ENCODE measurements at places on chromosomes 3 and 15.
A peak's percentile ranks its signal among the peaks of the same experiment; 100 is the strongest.

DNA sequence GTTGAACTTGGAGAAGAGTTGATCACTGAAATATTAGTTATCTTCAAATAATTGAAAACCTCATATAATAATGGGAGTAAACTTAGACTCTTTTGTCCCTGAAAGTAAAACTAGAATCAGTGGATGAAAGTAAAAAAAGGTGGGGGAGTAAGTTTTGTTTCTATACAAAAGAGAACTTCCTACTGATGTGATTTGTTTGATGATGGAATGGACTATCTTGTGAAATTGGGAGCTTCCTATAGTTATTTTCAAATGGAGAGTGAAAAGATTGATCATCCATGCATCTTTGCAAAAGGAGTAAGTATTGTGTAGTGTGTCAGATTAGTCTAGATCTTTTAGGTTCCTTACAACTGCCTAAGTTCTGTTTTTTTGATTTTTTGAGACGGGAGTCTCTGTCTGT is 28.4 kb downstream of the SPRED1 start:
- DNase-seq = no peak

GRCh38 chr3:53613125-53613524 is 118.7 kb downstream of the CACNA1D start:
- no peak for DNase-seq

DNA sequence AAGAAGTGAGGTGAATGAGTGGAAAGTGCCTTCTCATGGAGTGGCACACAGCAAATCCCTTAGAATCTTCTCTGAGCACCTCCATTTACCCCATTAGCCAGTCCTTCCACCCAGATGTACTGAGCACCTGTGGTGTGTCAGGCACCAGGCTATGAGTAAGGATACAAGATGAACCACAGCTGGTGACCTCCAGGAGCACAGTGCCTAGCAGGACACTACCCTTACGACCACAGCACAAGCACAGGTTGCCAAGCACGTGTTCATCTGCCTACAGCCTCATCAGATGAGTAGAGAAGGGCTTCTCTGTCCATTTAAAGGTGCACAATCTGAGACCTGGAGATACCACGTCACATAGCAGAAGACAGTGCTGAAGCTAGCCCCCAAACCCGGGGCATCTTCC is 6.2 kb downstream of the MYLK start:
- DNase-seq = no peak

- DNase-seq = no peak
Observed at GRCh38 chr3:23320586-23321570, 117.8 kb downstream of the UBE2E2 start.

DNA sequence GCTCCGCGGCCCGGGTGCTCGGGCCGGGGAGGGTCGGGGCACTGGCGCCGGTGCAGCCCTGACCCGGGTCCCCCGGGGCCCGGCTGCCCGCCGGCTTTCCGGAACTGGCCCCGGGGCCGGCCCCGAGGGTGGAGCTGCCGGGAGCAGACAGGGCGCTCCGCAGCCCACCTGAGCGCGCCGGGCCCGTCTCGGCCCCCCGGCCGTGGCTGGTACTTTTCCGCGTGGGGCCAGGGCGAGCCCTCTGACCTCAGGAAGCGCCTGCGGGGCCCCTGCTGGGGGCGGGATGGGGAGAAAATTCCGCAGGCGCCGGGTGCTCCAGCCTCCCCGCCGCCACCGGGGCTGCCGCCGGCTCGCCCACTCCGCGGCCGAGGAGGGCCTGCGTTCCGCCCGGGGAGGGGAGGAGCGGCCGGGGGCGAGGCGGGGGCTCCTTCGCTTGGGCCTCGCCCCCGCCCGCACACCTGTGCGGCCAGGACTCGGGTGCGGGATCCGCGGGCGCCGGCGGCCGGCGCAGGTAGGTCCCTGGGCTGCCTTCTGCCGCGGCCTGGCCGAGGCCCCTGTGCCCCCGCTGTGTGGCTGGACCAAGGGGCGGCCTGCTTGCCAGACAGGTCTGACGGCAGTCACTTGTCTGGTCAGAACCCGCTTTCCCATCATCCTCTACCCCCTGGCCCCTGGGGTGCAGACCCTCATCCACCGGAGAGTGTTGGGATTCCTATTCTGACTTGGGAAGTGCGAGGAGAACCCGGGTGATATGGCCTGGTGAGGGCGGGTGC is 3.5 kb downstream of the FURIN start:
- DNase-seq = peak; percentile 41

DNA sequence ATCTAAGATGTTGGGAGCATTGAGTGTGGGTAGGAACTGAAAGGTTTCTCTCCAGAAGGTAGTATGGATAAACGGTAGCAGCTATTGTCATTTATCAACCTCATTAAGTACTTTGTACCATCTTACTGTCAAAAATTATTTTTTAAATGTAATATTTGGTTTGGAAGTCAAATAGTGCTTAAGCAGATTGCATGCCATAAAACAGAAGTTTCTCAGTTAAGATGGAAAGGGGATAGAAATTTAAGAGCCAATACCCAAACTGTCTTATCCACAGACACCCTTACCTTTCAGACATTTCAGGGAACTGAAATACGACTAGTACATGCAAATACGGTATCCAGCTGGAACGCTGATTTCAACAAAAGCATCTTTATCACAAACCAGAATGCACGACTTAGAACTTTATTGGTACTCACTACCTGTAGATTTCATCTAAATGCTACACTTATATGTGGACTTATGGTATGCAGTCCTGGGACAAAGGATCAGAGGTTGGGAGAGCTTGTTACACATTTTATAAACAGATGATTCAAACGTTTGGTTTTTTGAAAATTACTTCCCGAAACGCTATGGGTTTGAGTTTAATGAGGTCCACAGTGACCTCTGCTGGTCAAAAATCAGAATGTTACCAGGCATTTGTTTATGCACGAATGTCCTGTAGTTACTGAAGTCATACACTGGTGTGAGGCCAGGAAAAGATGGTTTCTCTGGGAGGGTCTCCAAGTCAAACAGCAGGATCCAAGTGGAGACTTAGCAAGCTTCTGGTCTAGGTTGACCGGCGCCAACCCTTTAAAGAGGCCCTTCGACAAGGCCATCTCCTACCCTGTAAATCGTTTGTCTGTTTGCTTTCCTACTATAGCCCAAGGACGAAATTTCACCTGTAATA is 45.7 kb upstream of the DUT start:
- DNase-seq = peak; percentile 22

- DNase-seq = no peak
Observed at GRCh38 chr3:138938877-138939560, 7.9 kb downstream of the FOXL2 start.

- no peak for DNase-seq
Observed at GRCh38 chr3:27596334-27596841, 112.2 kb upstream of the SLC4A7 start.

DNA sequence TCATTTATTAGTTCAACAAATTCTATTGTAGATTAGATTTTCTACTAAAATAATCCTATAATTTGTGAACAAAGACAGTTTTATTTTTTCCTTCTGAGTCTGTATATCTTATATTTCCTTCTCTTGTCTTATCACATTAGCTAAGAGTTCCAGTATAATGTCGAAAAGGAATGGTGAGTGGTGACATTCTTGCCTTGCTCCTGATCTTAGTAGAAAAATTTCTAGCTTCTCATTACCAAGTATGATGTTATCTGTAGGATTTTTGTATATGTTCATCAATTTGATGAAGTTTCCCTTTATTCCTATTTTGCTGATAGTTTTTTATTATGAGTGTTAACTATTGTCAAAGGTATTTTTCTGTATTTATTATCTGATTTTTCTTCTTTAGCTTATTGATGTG is 756.6 kb upstream of the BCHE start:
- DNase-seq = no peak

GRCh38 chr3:13125092-13126015 is 52.1 kb upstream of the IQSEC1 start:
- no peak for DNase-seq

- no peak for DNase-seq
Observed at GRCh38 chr15:75620058-75620820, 5.3 kb downstream of the SNUPN start.
